ENCODE measurements at places on chromosomes 2 and 18.

GRCh38 chr2:236607471-236608187, 38.0 kb downstream of the ACKR3 start:
- DNase-seq: peak; percentile 42
- no peaks in the 10 kb centered on the region for H3K4me1 ChIP-seq
- no peaks in the 10 kb centered on the region for H3K36me3 ChIP-seq
- no peak overlapping the region for H3K27ac ChIP-seq

DNA sequence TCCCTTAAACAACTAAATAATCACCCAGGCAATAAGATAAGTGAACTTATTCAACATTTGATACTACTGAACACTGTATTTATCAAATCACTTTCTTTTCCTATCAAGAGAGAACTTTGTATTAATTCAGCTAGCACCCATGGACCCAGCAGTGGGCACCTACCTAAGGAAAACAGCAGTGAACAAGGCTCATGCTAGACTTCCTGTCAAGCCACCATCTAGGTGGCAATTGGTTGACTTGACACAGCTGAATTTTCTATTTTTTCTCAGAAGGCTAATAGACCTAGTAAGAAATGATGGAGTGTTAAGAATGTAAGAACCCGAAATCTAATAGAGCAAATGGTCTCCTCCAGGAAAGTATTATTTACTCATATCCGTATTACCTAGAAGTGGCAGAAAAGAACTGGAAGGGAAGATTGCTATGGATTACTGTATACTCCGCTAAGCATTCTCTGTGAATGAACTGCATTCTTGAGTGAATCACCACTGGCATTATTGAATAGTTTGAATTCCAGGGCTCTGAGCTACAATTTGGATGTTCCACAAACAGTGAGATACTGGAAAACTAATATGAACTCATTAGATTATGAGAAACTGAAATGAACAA, 988.2 kb upstream of the CDH2 start:
- H3K36me3 ChIP-seq: no peaks in the 10 kb centered on the region
- DNase-seq: no peak
- H3K27me3 ChIP-seq: no peaks in the 10 kb centered on the region
- no peak overlapping the region for H3K27ac ChIP-seq
- no peak overlapping the region for H3K4me3 ChIP-seq

DNA sequence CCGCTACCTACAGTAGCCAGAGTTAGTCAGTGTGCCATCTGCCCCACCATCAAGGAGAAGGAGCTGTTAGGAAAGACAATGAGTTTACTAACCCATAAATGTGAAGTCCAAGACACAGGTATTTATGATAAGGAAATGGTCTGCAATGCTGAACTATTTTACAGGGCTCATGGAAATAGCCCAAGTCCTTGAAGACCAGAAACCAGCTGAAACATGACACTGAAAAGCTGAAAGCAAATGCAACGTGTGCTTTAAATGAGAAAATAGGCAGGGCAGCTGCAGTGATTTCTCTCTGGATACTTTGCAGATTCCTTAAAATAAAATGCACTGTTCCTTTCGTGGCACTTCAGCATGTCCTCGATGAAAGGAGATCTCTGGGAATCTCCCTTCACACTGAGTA, 256.4 kb upstream of the TCF4 start:
- DNase-seq: no peak
- no peaks in the 10 kb centered on the region for H3K4me1 ChIP-seq
- no peaks in the 10 kb centered on the region for H3K27me3 ChIP-seq
- H3K27ac ChIP-seq: no peak overlapping the region

DNA sequence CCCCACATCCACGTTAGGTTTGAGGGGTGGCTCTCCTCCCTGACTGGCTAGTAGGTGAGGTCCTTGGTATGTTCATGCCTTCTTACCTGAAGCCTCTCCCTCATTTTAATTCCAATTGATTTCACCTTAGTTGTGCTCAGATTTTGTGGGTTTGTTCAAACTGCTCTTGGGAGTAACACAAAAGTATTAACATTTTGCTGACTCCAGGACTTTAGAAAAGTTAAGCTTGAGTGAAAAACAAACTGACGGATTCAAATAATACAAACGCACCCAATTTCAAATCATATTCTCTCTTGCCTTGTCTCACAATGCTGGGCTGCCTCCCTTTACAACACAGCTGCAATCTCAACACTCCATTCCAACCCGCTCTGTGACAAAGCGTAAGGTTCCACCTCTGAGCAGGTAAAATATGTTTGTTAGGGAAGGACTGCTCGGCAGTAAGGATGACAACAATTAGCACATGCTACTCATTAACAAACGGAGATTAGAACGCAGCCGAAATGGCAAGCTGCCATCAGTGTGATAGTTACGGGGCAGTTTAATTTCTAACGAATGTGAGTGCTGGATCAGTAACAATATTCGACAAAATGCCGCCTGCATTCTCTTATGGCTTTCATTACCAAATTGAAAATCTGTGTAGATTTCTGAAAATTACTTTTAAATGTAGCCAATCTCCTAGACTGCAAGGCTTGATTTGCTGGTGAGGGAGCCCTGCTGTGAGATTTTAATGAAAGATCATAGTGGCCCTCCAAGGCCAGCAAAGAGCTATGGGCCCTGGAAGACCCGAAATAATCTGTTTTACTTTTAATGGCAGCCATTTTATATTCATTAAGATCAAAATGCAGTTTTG, 730.6 kb upstream of the FANCL start:
- DNase-seq: no peak
- no peaks in the 10 kb centered on the region for H3K27me3 ChIP-seq
- H3K27ac ChIP-seq: no peak overlapping the region
- H3K4me1 ChIP-seq: peaks cover 49% of the 10 kb centered on the region
